ENCODE measurements at places on chromosomes 5 and 9.

- peak; percentile 85 for DNase-seq
Measured at GRCh38 chr9:136545965-136546696, at the start of gene NOTCH1. TSS of gene NOTCH1 (minus strand) at chr9:136546048. CDS start at chr9:136545786, 262 bp downstream.

GRCh38 chr5:149496166-149496565 is 55.1 kb downstream of the CSNK1A1 start:
- DNase-seq: no peak

GRCh38 chr5:127785098-127785927 is 82.1 kb downstream of the CCDC192 start:
- DNase-seq: no peak

DNA sequence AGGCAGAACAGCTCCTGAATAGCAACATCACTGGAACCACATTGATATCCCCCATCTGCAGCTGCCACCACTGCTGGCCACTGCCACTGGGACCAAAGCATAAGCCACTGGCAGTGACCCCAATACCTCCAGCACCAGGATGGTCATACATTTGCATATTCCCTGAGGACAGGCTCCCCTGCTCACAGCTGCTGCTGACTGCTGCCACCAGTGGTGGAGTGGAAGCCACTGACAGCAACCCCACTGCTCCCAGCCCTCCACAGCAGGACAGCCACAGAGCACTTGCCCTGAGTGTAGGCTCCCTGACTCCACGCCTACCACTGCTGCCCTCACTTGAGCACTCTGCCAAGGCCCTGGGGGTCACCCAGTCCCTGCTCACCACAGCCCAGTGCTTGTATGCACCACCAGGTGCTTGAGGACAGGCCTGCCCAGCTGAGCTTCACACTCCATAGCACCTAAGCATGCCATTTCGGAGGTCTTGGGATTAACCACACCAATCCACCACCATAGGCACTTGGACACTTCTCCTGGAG is 327.4 kb upstream of the RPS23 start:
- no peak for DNase-seq

- no peak for DNase-seq
Measured at GRCh38 chr9:117403848-117404247, 11.0 kb downstream of the ASTN2 start.

- no peak for DNase-seq
Measured at GRCh38 chr9:89153232-89154017, 25.2 kb downstream of the SHC3 start.

- DNase-seq: no peak
Measured at GRCh38 chr5:38257308-38258041, 884 bp upstream of the EGFLAM start.

GRCh38 chr5:176296-176823 is 14.9 kb upstream of the LRRC14B start:
- no peak for DNase-seq

GRCh38 chr5:179232091-179232735 is 113.0 kb downstream of the ADAMTS2 start:
- DNase-seq: no peak

- no peak for DNase-seq
Measured at GRCh38 chr5:135038205-135038812, 4.3 kb upstream of the PITX1 start.

DNA sequence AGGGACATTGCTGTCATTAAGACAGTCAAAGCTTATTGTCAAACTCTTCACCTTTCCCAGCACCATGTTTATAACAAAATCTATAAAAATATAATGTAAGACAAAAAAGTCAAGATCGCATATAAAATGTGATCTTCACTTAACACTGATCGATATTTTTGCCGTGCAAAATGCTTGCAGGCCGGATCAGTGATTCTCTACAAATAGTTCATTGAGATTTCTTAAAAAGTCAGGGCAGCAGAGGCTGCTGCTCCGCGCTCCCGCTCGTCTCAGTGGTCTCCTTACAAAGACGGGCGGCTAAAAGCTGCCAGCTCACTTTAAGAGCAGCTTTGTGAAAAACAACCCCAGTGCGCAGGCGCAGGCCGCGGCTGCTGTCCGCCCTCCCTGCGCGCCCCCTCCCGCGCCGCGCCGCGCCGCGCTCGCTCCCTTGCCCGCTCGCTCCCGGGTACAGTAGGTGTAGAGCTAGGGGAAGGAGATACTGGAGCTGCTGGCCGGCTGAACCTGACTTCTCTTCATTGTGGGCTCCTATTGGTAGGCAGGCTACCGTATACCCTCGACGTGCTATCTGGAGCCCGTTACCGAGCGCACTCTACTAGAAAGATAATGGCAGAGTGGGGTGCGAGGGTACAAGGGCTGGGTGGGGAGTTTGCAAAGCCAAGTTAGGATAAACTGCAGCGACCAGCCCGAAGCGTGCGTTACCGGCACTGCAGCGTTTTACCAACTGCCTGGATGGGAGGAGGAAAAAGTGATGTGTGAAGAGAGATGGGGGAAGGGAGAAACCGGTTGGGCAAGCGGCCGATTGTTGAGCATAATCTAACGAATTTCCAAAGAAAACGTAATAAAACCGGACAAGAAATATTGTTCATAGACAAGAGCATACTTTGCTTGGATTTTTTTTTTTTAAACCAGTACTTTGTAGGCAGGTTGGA is at the start of gene ARRDC3:
Gene ARRDC3 (minus strand): TSS at position 291 of the 929 bp plus-strand sequence. CDS start 225 bp downstream, at position 66.
- peak; percentile 96 for DNase-seq

DNA sequence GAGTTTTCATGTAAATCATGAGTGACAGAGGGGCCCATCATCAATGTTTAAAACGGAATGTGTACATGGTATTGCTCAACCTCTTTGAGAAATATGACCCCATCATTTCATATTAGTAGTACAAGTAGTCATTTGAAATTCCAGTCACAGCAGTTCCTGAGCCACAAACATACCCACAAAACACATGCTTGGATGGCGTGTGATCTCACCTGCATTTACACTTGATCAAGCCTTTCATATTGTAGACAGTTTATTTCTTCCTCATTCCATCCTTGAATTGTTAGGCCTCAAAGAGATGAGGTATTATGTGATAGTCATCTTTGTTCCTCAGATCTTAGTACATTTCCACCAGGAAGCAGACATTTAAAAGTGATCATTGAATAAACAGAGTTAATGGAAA is 96.8 kb upstream of the TAS2R1 start:
- DNase-seq: no peak

GRCh38 chr5:58477760-58478376 is 13.4 kb upstream of the GAPT start:
- no peak for DNase-seq

DNA sequence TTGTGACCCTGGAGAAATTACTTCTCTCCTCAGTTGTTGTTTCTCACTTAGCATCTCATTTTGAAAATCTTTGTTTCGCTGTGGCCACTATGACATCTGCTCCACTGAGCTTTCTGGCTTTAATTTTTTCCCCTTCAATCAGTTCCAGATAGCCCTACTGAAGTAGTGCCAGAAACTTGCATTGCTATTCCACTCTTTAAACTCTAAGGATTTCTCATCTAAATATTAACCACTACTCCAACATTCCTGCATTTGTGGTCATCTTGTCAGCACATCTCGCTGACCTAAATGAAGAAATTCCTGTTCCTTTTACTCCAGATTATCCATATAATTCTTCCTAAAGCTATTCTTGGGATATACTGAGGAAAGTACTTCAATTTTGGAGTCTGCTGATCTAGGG is 15.3 kb upstream of the NOL6 start:
- no peak for DNase-seq

- no peak for DNase-seq
Measured at GRCh38 chr5:33526755-33527154, 86.0 kb downstream of the TARS1 start.

DNA sequence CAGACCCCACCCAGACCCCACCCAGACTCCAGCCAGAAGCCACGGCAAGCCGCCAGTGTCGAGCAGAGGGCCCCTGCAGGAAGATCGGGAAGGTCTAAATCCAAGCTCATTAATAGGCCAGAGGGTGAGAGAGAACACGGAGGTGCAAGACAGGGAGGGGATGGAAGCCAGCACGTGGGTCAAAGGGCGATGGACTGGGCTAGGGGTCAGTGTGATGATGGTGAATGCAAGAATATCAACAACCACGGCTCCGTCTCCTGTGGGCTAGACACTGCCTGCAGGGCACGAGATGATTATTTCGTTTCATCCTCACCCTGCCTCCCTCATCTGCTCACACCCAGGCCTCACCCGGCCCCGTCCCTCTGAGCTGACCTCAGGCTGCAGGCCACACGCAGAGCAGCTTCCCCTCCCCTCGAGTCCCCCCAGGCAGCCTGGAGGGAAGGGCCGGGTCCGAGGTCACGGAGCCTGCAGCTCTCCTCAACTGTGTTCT is 122.0 kb downstream of the COL23A1 start:
- no peak for DNase-seq

- DNase-seq: no peak
Measured at GRCh38 chr9:120935383-120935857, 8.8 kb upstream of the TRAF1 start.

DNA sequence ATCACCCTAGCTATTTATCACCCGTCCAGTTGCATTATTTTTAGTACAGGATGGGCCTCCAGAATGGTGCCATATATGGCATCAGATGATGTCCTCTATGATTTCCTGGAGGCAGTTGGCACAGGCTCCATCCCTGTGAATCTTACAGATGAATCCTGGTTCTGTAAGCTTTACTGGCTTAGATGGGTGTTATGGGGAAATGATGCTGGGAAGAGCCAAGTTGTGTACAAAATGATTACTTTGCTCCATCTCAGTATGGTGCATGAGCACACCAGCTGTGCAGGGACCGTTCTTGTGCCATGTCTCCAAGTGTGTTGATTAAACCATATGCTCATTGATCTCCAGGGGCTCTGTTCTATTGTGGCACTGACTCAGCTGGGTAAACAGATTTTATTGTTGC is 755.7 kb downstream of the TLR4 start:
- no peak for DNase-seq

DNA sequence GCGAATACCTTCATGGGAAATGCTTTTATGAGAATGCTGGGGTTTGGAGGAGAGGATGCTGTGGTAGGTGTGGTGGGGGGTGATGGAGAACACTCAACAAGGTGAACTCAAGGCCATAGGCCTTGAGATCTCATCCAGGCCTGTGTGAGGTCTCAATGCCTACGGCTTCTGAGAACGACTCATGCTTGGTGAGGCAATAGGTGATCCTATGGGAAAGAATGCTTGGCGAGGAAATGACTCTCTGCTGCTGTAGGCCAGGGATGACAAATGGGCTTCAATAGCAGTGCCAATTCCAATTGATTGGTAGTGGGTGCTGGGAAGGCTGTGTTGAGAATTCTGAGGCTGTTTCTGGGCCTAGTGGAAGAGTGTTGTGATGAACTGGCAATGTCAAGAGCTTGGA is 280.2 kb upstream of the CLINT1 start:
- DNase-seq: no peak

DNA sequence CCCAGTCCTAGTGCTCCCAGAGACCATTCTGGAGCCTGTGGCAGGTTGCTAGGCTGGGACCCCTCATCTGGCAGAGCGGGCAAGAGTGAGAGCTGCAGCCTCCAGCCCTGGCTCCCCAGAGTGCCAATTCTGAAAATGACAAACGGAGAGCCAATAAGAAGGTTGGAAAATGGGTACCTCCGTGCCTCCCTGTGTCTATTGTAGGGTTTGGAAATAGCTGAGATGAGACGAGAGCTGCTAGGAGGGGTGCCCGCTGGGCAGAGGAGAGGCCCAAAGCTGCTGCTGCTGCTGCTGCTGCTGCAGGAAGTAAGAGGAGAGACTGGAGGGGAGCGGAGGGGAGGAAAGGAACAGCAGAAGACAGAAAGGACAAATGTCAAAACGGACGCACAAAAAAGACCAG is 36.0 kb upstream of the FUBP3 start:
- no peak for DNase-seq

- no peak for DNase-seq
Measured at GRCh38 chr5:15026944-15027343, 155.4 kb upstream of the ANKH start.

DNA sequence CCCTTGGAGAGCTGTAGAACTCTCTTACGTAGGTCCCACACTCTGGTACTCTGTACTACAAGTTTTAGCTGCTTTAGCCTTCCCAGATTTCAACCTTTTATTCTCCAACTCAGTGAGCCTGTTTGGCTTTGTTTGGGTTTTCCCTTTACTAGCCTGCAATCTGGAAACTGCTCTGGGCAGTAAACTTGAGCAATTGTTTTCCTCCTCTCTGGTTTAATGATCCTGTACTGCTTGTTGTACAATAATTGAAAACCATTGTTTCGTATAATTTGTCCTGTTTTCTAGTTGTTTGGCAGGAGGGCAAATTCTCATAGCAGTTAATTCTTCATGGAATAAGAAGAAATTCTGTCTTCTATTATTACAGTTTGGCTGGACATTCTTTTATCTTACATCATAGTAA is 62.8 kb upstream of the TLX3 start:
- DNase-seq: no peak

GRCh38 chr9:86507212-86507630 is 153.0 kb upstream of the TUT7 start:
- DNase-seq: no peak

DNA sequence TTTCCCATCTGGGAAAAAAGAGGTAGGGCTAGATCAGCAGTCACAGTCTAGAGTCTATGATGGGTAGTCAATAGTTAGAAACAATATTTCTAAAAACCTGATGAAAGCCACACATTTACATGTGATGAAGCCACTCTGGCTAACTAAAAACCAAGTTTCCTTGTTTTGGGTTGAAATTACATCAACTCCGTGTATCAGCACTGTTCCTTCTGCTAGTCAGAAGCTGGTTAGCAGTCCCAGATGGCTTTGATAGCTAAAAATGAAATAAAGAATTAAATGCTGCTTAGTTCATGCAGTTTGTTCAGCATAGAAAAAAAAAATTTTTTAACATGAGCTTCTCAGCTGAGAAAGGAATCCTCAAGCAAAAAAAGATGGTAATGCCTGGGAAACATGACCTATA is 136.7 kb downstream of the FAM114A2 start:
- DNase-seq: no peak

- DNase-seq: no peak
Measured at GRCh38 chr5:150059623-150060022, 26.7 kb downstream of the CSF1R start.

DNA sequence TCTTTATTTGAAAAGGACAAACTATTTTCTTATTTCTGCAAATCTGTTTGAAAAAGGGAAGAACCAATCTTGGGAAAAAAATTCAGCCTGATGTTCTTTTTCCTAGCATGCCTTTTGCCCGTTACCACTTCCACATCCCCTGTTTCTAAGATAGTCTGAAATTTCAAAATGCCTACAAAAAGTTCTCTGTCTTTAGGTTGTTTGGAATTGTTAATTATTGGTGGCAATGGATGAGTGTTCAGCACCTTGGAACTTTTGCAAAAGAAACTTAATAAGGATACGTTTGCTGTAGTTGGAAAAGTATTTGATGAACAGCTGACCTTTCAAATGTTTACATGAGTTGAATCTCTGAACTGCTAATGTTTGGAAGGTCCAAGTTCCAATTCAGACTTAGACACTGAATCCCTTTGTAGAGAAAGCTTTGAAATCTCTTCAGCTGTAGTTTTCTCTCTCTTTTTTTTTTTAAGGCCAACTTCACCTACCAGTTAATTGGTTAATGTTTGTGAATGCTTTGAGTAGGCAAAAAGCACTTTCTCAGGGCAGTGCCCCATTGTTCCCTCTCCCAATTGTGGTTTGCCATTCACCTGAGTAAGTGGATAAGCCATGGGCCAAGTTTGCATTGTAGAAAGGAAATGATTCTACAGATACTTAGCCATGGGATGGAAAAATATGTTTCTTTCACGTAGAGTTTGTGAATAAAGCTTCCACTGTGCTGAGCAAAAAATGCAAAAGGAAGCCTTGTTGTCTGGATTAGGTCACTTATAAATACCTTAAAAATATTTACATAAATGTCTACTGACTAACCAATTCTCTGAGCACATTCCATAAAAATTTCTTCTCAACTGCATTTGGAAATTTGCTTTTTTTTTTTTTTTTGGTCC is 156.4 kb upstream of the ELL2 start:
- no peak for DNase-seq

GRCh38 chr5:149628221-149628620 is 46.9 kb downstream of the ARHGEF37 start:
- DNase-seq: no peak

All from T-helper 17 cell (primary cell).